ENCODE measurements at places on chromosomes 11 and 22.
A peak's percentile ranks its signal among the peaks of the same experiment; 100 is the strongest.

DNA sequence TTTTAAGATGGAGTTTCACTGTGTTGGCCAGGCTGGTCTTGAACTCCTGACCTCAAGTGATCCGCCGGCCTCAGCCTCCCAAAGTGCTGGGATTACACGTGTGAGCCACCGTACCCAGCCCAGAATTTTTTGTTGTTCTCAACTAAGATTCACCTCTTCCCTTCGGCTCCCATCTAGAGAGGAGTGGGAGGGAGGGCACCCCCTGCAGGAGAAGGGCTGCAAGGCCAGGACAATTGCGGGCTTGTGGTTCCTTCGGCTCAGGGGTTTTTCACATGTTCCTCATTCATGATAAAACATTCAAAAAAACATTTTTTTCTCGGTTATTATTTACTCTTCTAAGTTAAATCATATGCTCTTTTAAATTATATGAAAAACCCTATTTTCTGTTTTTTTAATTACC, 201.1 kb upstream of the LRRC4C start:
- no peak for DNase-seq

GRCh38 chr22:21738081-21738480, 2.5 kb upstream of the YPEL1 start:
- no peak for DNase-seq

- DNase-seq = no peak
Measured at GRCh38 chr11:11309906-11310305, 43.1 kb downstream of the CSNK2A3 start.

DNA sequence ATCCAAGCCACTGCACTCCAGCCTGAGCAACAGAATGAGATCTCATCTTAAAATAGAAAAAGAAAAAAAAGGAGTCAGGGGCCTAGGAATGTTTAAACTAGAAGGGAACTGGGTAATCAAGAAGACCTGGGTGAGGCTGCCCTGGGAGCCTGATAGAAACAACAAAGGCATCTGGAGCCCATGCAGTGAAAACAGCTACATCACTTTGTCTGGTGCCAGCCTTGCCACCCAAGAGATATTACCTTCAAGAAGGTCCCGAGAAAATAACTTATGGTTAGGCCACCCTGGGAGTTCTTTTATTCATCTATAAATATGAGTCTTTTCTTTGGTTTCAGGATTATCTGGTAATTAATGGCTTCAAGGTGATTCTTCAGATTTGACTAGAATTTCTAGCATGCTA, 412.1 kb downstream of the METTL15 start:
- DNase-seq = no peak

- DNase-seq = no peak
Measured at GRCh38 chr11:14237444-14237961, 121.5 kb downstream of the RRAS2 start.

- DNase-seq = no peak
Measured at GRCh38 chr22:25475257-25476022, 89.0 kb upstream of the GRK3 start.

DNA sequence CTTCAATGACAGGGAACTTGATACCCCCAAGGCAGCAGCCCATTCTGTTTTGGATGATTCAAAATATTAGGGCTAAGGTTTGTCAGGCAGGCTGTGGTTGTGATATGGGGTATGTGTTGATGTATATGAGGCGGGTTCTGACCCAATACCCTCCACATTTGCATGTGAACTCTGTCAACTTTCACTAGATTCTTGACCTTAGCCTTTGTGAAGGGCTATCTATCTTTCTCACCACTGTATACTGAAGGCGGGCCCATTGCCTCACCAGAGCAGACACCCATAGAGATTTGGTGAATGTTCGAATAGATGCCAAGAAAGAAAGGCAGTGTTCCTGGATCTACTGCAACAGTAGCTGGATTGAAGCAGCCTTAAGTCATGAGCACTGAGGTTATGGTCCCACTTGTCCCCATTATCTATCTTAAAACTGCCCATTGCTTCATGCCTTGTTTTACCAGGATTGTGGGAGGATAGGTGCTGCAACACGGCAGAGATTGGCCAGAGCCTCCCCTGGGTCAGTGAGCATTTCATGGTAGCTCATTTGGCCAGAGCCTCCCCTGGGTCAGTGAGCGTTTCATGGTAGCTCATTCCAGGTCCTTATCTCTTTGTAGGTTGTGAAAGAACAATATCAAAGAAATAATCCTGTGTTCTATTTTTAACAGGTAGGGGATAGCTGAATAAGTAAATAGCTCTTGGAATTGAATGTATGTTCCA, 399.6 kb downstream of the TMEM135 start:
- no peak for DNase-seq

DNA sequence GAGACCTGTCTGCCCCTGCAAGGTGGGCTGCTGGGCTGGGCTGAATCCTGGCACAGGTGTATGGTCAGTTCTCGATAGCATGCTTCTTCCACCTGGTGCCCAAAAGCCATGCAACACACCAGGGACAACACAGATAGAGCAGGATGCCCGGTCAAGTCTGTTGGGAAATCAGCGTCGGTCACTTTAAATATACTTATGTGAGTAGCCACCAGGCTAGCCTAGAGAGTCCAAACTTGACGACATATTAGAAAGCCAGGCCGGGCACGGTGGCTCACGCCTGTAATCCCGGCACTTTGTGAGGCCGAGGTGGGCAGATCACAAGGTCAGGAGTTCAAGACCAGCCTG, 8.9 kb downstream of the C1QTNF6 start:
- DNase-seq = no peak

GRCh38 chr22:37428649-37429586, 1.6 kb upstream of the ELFN2 start:
- peak; percentile 78 for DNase-seq

- no peak for DNase-seq
Measured at GRCh38 chr22:42721045-42721434, 370 bp upstream of the A4GALT start.

GRCh38 chr11:60869451-60869825, 2.1 kb downstream of the ZP1 start:
- no peak for DNase-seq

DNA sequence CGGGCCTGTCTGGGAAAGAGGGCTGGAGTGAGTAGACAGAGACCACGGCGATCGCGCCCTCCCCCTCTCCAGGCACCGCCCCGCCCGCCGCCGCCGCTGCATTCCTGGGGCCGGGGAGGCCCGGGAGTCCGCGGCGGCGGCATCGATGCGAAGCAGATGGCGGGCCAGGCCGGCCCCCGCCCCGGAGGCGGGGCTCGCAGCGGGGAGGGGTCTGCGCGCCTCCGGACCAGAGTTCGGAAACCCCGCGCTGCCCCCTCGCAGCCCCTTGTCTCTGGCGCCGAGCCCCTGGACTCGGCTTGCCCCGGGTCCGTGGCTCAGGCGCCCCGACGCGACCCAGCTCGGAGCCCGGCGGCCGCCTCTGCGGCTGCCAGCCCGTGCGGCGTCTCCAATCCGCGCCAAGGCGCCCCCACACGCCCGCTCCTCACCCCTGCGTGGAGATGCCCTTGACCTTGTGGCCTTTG, 1.3 kb downstream of the SCARF2 start:
- peak; percentile 72 for DNase-seq

DNA sequence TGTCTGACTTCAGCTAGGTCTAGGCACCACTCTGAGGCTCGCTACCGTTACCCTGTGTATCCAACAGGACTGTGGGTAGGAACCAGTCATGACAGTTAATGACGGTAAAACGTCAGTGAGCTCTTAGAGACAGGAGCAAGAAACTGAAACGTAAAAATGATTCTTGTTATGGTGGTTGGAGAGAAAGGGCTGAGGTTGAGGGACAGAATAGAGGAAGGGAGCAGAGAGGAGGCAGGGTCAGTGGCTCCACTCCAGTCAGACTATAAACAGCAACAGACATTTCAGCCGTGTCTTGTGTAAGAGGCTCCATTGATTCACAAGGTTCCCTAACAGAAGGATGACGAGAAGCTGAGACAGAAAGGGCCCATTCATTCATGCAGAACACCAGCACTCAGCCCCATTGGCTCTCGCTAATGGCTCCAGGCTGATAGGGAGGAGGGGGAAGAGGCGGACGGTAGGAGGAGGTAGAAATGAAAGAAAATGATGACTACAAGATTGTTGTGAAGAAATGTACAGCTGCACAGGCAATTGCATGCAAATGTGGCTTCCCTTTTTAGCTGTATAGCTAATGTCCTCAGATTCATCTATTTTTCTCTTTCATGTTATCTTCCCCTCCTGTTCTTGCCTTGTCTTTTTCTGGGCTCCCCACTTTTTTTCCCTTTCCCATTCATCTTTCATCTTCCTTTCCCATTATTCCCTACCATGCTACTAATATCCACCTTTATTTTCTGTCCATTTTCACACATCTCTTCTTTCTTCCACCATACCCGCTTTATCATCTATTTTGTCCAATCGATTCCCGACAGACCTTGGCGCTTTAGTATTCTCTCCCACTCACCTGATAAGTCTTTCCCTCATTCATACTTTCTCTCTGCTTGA, 34.3 kb downstream of the ETS1 start:
- no peak for DNase-seq

DNA sequence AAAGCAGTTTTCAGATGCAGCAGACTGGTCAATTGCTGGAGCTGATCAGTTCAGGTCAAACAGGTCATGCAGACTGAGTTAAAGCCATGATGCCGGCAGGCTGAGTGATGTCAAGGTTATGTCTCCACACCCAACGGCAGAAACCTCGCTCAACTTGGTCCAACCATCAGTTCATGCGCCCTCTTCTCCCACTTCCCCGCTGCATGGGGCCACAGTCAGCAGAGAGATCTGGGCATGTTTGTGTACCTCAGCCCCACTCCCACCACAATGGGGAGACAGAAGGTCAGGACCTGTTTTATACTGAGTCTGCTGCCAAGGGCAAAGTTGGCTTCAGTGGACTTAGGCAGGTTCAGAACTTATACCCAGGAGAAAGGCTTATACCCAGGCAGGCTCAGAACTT, 118.7 kb downstream of the TRIM29 start:
- DNase-seq = no peak

GRCh38 chr11:109034339-109034696, 369.4 kb downstream of the DDX10 start:
- no peak for DNase-seq

DNA sequence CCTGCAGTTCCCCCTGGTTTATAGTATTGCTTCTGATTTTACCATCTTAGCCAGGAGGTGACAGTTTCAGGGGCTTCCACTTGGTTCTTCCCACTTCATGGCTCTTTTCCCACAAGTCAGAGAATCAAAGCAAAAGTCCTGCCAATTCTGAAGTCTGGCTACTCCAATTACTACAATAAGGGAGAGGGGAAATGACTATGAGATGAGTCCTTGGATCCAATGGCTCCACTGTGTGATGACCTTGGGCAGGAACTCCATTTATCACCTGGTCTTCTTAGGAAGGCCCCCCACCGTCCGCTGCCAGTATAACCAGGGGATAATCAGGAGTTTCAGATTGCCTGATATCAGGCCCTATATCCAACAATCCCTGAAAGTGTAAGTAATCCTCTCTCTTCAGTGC, 31.6 kb upstream of the CCND1 start:
- DNase-seq = no peak

DNA sequence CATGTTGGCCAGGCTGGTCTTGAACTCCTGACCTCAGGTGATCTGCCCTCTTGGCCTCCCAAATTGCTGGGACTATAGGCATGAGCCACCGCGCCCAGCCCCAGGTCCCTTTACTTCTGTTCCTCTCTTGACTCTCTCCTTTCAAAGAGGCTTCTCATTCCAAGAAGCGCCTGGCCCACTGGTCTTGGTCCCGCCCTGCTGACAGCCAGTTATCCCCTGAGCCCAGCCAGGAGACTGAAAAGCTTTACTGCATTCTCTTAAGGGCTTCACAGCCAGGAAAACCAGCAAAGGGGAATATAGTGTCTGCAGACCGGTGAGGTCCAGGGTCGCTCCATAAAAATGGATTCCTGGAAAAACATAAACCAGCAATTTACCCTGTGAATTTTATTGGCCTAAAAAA, 68.3 kb downstream of the NFAM1 start:
- no peak for DNase-seq

DNA sequence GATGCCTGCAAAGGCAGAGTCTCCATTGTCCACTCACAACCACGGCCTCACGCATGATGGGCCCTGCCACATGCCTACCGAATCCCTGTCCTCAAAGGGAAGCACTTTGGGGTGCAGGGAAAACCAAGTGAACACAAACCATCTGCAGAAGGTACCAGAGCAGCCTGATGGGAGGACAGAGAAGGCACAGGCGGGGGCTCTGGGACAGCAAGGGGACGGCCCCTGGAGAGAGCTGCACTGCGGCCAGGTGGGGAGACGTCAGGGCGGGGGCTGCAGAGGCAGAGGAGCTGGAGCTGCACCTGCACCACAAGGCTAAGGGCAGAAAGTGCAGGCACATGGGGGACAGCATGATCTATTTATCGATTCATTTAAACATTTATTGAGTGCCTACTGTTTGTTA, 1056.0 kb downstream of the TBC1D22A start:
- DNase-seq = no peak

DNA sequence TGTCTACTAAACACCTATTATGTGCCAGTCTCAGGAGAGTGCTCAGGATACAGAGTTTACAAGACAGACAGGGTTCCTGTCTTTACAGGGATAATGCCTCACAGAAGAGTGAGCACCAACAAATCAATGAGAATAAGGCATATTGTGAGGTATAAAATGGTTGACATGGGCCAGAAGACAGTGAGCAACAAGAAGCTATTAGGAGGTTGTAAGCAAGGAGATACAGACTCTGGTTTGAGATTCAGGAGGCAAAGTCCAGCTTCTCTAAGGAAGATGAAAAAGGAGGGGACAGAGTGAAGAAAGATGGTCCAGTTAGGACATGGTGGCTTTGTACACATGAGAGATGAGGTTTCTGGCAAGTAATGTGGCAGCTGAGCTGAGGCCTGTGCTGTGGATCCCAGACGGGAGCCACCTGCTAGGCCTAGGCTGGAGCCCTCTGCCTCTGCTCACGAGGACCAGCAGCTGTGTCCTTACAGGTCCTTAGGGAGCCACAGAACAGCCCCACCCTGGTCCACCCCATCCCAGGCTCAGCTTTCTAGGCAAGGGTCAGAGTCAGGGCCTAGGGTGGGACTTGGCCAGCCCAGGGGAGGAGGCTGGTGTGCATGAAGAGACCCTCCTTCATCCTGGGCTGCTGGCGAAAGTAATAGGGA, 110.5 kb downstream of the ZNF280B start:
- no peak for DNase-seq

GRCh38 chr11:47941907-47942558, 38.3 kb upstream of the PTPRJ start:
- DNase-seq = peak; percentile 43
